Dermis microvascular lymphatic vessel endothelial cell (primary cell): ENCODE measurements at places on chromosomes 12 and 14. TPM values are rescaled to one million over a fixed set of nuclear protein-coding genes. Genes with fewer than 3 reads are reported as not detected.

GRCh38 chr12:101209319-101210302, at the start of gene SLC5A8:
Gene SLC5A8 (minus strand): TSS chr12:101210238. CDS start chr12:101209848, 390 bp downstream.
- no peak for DNase-seq

DNA sequence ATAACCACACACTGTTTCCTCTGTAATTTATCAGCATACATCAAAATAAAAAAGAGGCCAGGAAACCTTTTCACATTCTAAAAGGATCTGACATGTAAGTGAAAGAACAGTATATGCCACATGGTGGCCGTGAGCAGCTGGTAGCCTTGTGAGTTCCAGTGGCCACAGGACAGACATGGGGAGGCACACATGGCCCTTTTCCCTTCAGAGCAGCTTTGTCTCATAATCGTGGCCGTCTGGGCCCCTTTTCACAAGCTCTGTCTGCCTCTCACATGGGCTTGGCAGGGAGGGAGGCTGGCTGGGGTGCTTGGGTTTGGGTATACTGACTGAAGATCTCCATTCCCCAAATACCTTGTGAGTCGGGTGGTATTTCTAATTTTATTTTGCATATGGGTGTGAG, 1.5 kb upstream of the ZDHHC22 start:
- no peak for DNase-seq

DNA sequence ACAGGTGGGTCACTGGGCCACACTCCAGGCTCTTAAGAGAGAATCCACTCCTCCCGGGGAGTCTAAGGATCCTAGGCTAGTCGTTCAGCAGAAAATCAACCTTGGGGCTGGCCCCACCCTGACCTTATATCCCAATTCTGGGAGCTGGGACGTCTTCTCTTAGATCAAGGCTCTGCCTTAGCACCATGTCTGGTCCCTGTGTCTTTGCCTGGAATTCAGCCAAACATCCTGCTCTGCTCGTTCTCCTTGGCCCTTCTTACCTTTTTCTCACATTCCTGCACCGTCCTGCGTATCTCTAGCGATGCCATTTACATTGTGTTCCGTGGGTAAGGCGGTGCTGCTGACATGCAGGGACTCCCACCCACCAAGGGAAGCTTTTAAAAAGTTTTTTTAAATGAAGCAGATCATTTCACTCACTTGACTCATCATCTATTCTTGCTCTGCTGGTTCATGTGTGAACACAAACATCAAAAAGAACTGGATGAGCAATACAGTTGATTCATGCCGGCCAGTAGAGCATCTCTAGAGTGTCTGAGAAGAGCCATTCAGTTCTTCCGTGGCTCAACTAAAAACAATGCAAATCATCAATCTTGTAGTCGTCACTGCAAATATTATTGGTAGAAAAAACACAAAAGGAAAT, 50.2 kb downstream of the KCNK13 start:
- DNase-seq, result no peak

DNA sequence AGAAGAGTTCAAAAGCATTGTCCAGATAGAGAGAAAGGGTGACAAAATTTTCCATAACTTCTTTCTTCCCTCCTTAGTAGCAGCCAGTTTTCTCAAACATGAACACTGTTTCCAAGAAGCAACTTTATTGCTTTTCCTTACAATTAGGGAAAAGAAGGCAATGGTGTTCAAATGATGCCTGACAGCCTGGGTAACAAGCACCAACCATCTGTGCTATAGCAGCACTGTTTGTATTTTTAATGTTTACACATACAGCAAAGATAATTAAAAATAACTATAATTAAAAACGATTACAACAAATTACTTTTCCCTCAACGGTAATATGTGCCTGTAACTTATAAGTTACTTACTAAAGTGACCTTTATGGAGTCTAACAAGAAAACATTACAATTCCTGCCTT, 450.6 kb upstream of the LMO3 start:
- DNase-seq, result no peak

DNA sequence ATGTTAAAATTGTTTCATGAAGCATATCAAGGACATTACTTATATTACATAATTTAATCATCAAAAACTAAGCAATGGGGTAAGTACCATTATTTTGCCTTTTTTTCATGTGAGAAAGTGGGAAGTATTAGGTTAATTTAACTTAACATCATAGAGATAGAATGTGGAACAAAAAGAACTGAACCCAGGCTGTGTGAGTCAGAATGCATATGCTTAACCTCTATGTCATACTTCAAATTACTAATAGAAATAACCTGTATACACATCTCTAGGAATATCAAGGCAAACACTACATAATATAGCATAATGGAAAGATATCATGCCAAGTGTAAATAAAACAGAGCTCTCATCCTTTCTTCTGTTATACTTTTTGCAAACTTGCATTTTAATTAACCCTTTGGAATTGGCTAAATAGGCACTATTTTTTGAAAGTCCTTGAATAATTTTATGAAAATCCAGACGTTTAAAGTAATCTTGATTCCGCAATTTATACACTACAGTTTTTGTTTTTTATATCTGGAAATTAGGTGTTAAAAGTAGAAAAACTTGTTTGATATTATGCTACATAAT, 777.7 kb downstream of the SLC6A15 start:
- no peak for DNase-seq

- no peak for DNase-seq
These were observed 7.8 kb downstream of the CRACR2A start for GRCh38 chr12:3745152-3745551.

DNA sequence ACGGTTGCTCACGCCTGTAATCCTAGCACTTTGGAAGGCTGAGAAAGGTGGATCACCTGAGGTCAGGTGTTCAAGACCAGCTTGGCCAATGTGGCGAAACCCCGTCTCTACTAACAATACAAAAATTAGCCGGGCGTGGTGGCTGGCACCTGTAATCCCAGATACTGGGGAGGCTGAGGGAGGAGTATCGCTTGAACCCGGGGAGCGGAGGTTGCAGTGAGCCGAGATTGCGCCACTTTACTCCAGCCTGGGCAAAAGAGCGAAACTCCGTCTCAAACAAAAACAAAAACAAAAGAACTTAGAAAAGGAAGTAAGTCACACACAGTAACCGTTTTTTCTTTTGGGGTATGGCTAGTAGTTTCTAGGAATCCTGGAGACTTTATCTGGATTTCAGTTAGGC, 1.7 kb upstream of the PALS1 start:
- no peak for DNase-seq

DNA sequence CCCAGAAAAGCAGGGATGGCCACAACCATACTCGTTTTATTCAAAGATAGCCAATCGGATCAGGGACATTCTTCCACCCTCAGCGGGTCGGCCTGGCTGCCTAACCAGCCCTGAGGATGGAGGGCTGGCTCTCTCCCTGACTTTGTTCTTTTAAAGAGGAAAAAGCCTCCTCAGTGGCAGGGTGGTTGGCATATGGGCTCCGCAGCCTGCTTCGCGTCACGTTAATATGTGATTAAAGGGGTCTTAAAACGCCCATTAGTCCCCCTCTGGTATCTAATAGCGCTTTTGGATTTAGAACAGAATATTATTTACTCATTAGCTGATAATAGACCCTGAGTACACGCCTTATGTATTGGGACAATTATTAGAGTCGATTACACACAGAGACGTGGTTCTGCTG, 199.4 kb downstream of the PHETA1 start:
- no peak for DNase-seq

The NEUROD4 gene
- not detected in 2 replicates for total RNA-seq

The SMOC1 gene
- total RNA-seq, result 0.90 and 2.3 TPM in 2 replicates
